Activated CD4-positive, alpha-beta T cell treated with anti-CD3 and anti-CD28 coated beads for 1 hour (primary cell): ENCODE measurements at places on chromosomes 3 and 15.

DNA sequence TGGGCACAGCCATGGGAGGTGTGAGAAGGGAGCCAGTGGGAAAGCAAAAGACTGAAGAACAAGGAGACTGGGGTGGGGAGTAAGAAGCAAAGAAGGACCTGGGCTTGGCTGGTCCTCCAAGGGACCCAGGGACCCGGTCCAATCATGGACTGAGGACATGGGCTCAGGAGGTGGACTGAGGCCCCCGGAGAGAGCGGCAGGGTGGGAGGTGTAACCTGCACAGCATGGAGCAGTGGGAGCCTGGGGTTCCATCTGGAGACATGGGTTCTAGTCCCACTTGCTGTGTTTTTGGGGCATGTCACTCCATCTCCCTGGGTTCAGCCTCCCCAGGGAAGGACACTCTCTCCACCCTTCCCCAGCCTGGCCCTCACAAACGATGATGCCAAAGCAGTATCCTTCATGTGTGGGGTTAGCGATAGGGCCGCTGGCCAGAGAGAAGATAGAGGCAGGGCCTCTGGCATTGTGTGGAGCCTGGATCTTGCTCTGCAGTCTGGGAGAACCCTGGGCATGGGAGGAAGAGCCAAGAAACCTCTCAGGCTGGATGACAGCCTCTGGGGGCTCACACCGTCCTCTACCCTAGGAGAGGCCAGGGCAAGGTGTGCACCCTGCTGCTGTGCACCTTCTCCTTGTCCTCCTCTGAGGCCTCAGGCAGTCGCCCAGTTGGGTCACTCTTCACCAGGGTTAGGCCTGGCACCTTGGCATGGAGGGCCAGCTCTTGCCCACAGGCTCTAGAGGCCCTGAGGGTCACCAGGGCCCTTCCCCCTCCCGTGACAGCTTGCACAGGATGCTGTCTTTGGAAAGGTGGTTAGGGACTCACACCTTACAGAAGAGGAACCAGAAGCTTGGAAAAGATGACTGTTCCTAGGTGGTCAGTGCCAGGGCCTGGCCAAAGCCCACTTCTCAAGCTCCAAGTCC is 26.0 kb downstream of the FBXW12 start:
- no peak for DNase-seq

- no peak for DNase-seq
Measured at GRCh38 chr3:175065497-175065896, 206.4 kb downstream of the NAALADL2 start.

DNA sequence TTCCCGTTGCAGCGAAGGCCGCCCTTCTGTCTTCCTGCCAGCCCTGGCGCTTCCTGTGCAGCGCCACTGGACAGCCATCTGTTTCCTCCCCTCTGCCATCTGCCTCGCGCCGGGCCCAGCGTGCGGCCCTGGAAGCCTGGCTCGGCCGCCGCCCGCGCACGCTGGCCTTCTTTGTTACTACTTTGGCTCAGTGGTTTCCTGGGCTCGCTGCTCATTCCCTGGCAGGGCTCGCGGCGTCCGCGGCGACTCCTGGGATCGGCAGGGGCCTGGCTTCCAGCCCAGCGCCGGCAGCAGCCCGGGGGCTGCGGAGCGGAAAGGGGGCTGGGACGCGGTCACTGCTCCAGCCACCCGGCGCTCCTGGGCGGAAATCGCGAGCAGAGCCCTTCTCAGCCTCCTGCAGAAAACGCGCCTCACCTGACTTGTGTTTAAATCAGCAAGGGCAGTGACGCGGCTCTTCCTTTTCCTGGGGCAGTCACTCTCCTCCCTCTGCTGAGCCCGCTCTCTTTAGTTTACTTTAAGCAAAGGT is 10.0 kb downstream of the CMTM7 start:
- DNase-seq: peak; percentile 48

GRCh38 chr3:49465270-49466034 is 4.6 kb upstream of the DAG1 start:
- DNase-seq: no peak

DNA sequence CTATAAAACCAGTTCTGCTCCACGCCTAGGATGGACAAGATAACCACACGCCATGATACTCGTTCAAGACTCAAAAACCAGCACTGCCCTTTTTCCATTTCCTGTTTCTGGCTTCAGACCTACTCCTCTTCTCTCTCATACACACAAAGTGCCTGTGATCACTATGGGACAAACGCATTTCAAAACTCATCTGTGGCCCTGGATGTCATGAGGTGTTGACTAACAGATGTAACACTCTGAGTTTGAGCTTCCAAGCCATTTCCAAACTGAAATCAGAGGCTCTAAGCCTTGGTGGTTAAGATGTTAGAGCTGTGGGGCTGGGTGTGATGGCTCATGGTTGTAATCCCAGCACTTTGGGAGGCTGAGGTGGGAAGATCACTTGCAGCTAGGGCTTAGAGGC is 55.7 kb upstream of the LMOD3 start:
- DNase-seq: no peak

DNA sequence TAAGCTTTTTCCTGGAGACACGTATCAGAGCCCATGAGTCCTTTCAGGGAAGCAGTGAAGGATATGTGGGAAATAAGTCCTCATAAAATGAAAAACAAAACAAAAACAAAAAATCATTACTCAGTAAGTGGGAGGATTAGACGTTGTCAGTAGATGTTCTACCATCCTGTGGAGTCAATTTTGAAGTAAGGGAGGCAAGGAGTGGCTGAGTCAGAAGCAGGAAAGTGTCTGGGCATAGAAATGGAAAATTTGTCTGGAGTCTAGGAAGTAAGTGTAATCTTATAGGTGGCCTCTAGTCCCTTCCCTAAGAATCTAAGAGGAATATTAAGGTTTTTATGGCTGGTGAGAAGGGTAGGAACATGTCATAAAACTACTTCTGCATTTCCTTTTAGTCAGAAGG is 339.8 kb upstream of the SEMA6D start:
- DNase-seq: no peak

DNA sequence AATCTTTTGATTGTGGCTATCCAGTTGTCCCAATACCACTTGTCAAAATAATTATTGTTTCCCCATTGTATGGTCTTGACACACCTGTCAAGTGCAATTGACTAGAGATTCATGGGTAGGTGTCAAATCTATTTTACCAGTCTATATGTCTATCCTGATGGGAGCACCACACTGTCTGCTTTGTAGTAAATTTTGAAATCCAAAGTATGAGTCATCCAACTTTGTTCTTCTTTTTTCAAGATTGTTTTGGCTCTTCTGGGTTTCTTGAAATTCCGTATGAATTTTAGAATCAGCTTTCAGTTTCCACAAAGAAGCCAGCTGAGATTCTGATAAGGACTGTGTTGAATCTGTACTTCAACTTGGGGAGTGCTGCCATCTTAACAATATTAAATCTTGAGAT is 71.9 kb downstream of the CSNK1G1 start:
- DNase-seq: no peak

GRCh38 chr3:172106989-172107388 is 67.6 kb downstream of the FNDC3B start:
- peak; percentile 28 for DNase-seq

DNA sequence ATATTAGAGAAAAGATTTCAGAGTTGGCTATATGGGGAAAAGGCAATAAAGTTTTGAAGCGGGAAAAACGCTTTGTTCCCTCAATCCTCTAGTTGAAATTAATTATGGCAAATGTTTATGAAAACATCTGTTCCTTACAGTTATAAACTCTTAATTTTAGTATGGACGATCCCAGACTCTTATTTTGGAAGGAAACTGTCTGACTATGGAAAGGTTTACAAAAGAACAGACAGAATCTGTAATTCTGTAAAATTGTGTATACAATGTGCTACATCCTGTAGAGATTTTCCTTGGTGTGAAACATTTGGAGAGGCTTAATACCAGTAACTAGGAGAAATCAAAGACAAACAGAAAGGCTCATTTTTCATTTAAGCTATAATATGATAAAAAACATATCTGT is 311.8 kb downstream of the TBC1D5 start:
- no peak for DNase-seq

DNA sequence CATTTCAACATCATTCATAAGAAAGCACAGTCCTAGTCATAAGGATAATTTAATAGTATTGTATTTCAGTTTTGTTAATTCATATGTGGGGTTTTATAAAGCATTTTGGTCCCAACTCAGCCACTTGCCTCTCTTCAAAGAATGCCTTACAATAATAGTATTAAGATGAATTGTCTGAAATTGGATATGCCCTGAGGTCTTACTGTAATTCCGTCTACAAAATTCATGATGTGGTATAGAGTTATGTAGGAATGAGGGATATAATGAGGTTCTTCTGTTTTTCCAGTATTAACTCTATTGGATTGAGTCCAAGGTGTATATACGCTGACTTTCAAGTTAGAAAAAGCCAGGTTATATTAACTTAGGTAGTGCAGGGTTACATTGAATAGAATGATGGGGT is 177.0 kb downstream of the GOLIM4 start:
- no peak for DNase-seq

DNA sequence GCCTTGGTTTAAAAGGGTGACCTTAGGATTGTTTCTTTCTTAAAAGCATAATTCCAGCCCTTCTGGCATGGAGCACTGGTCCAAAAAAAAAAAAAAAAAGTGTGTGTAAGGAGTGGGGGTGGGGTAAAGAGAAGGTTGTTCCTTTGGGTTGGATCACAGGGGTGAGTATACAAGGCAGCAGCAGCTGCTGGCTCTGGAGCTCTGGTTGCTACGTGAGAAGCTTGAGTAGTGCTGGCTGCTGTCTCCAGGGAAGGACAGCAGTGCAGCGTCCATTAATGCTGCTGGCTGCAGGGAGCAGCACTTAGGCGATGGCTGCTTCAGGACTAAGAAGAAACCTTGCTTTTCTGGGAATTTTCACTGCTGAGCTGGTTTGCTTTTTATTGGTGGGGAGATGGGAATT is 2.3 kb downstream of the SETD5 start:
- no peak for DNase-seq

DNA sequence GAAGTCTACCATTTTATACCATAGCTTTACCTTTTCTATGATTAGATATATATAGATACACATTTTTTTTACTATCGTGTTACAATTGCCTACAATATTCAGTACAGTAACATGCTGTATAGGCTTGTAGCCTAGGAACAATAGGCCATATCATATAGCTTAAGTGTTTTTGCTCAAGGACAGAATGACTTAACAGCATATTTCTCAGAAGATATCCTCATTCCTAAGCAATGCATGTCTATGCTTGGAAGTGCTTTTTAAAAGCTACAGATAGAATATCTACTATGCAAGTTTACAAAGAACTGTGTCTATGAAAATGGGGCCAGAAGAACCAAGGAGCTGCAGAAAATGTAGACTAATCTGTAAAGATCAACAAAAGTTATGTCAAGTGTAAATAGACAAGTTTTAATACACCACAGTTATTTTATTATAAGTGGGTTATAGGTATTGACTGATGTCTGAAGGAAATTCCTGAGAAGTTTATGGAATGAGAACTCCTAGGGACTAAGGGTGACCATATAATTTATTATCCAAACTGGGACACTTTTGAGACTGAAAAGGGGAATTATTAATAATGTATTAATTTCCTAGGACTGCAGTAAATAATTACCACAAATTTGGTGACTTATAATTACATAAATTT is 138.7 kb upstream of the TGFBR2 start:
- no peak for DNase-seq

DNA sequence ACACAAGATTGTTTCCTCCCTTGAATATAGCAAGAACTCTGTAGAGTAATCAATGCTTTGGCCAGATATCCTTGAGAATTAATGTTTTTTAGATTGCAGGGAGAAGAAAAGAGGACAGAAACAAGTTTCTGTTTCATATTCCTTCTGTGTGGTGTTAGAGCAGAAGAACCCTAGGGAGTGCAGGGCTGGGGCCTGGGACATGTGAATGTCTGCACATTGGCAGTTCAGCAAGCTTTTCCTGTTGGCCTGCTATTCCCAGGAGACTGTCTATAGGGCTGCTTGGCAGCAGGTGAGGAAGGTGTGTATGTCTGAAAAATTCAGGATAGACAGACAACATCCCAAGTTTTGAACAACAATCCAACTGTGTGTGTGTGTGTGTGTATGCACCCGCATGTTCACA is 13.6 kb upstream of the CNBP start:
- DNase-seq: no peak

DNA sequence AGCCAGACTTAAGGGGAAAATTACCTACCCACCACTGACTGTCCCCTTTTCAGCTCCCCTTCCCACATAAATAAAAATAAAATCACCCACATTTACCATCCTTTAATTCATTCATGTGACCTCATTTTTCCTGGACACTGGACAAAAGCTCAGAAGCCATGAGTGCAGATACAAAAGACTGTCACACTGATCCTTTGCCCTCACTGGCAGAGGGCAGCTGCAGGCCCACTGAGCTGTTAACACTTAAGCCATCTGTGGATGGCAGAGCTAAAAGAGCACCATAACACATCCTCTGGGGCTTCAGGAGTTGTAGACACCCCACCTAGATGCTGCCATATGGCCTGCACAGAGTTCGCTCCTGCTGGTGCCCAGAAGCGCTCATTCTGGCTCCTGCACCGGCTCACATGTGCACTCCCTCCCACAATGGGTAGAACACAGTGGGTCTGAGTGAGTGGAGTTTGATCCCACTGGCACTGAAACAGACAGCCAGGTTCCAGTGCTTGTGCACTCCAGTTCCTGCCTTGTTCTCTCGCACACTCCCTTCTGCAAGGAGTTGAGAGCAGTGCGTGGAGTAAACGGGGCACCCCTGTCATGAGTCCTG is 38.8 kb downstream of the EDC3 start:
- no peak for DNase-seq
